NCI-H345 (cell line): ENCODE measurements at places on chromosomes 11 and 22.

GRCh38 chr22:38570779-38571364, 889 bp upstream of the DMC1 start:
- peak; percentile 12 for DNase-seq

GRCh38 chr11:119626871-119627270, 102.1 kb downstream of the NECTIN1 start:
- no peak for DNase-seq

GRCh38 chr11:10205928-10206327, 88.1 kb downstream of the SBF2 start:
- no peak for DNase-seq

DNA sequence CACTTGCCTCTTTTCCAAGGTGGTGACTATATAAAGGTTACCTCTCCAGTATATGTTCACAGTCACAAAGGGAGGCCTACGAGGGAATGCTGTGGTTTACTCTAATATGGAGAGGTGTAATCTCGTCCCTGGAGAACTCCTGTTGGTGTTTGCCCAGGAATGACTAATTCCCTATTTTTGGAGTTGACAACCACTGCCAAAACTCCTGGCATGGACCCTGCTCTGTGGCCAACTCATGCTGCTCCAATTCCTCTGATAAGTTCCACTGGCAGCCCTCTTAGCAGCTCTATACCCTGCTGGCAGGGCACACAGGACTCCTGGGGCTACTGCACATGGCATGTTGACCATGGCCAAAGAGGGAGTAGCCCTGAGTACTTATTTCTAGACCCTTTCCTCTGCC, 418.7 kb upstream of the ANO5 start:
- no peak for DNase-seq

GRCh38 chr11:93498161-93498560, 45.0 kb downstream of the SMCO4 start:
- DNase-seq = no peak
